Endothelial cell (in vitro differentiated cells): ENCODE measurements at places on chromosomes 4 and X. TPM values are rescaled to one million over a fixed set of nuclear protein-coding genes. Genes with fewer than 3 reads are reported as not detected.

- no peaks in the 10 kb centered on the region for H3K36me3 ChIP-seq
- no peak overlapping the region for H3K4me3 ChIP-seq
- H3K27me3 ChIP-seq: peaks cover 4% of the 10 kb centered on the region
- H3K4me1 ChIP-seq: no peaks in the 10 kb centered on the region
- H3K27ac ChIP-seq: no peak overlapping the region
Measured at GRCh38 chr4:6546681-6547447, 28.1 kb upstream of the MAN2B2 start.

- no peak for DNase-seq
- H3K4me3 ChIP-seq: no peak overlapping the region
- peak overlapping the region; percentile 77 for H3K27ac ChIP-seq
Measured at GRCh38 chr4:183118585-183118984, 19.5 kb downstream of the WWC2 start.

KCND1 gene
- total RNA-seq: 6.0 TPM

GUCY1B1 gene
- total RNA-seq: 1.1 TPM

ANOS1 gene
- total RNA-seq: 9.6 TPM

DNA sequence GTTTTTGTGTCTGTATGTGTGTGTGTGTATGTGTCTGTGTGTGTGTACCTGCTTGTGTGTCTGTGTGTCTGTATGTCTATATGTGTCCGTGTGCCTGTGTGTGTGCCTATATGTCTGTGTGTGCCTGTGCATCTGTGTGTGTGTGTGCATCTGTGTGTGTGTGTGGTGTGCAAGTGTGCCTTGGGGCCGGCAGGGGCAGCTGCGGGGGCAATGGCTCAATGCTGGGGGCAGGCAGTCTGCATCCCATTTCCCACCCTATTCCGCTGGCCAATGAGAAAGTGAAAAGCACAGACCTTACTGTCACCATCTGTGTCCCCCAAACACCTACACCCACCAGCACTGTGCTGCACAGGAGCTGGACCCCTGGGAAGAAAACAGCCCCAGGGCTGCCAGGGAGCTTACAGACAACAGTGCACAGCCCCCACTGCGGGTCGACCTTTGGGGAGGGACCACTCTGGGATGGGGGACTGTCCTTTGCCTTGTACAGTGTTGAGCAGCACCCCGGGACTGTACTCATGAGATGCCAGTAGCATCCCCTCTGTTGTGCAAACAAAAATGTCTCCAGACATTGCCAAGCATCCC is 246.0 kb downstream of the EVC2 start:
- no peak overlapping the region for H3K27ac ChIP-seq
- H3K4me3 ChIP-seq: no peak overlapping the region
- no peak for DNase-seq

DNA sequence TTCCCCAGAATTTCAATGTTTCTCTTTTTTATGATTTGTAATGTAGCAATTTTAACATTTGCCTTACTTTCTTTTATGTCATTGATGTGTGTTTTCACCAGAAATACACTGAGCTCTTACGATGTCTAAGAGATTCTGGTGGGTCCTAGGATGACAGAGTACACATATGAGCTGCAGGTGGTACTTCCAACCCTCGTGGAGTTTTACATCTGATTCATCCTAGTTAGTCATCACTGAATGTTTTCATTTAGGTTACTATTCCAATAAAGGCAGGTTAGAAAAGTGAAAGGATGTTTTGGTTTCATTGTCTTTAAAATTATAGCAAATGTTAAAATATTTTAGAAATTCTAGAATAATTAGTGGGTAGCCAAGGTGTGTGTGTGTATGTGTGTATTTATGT is 605.9 kb downstream of the ADGRL3 start:
- DNase-seq: no peak
- no peaks in the 10 kb centered on the region for H3K36me3 ChIP-seq
- no peaks in the 10 kb centered on the region for H3K27me3 ChIP-seq
- no peak overlapping the region for H3K4me3 ChIP-seq
- no peaks in the 10 kb centered on the region for H3K4me1 ChIP-seq
